Cortex of kidney (tissue), 1 donor: ENCODE measurements at places on chromosomes 3 and 15.

- no peak for DNase-seq
Measured at GRCh38 chr3:57896691-57897090, 111.5 kb upstream of the FLNB start.

- DNase-seq, result no peak
Measured at GRCh38 chr3:102092617-102093466, 243.5 kb downstream of the NFKBIZ start.

GRCh38 chr15:77531191-77532000, 101.3 kb downstream of the LINGO1 start:
- no peak for DNase-seq

- DNase-seq, result no peak
Measured at GRCh38 chr15:42704492-42704926, 32.4 kb downstream of the CDAN1 start.

DNA sequence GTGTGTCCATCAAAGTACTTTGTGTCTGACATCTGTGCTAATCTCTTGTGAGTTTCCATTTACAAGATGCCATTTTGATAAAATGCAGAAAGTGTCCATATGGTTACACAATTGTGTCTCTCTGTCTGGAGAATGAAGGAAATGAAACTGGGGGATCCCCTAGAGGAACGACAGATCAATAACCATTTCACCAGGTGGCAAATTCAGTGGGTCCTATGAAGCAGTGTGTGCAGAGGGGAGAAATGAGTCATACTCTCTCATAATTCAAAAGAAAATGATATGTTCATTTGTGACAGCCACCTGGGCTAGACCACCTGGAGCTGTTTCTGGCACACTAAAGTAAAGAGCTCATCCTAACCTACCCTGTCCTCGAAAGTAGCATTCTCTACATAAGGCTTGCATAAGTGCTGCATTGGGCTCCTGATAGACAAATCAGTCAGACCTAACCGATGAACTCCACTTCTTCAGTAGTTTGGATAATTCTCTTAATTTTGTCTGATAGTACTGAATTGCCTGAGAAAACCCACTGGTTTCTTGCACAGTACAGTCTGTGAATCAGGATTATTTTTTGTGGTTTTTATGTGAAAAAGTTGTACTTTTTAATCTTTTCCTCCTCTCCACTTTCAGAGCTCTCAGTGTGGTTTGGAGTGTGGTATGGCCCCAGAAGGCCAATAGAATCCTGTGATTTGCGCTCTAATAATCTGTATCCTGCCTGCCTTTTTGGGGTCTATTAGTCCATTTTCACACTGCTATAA, 10.3 kb upstream of the CD47 start:
- no peak for DNase-seq

DNA sequence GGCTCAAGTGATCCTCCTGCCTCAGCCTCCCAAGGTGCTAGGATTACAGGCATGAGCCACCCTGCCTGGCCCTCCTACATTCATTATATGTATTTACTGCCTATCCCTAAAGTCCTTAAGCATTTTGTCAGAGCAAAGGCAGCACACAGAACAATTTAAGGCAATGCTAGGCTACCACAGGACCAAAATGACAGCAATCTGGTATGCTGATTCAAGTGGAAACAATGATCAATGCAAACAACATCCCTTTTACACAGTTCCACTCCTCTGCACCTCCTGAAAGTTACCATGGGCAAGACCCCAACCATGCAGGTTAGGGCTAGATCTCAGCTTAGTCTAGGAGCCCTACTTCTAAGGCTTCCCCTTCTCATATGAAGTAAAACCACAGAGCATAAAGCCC, 40.3 kb downstream of the SPG11 start:
- DNase-seq, result no peak

DNA sequence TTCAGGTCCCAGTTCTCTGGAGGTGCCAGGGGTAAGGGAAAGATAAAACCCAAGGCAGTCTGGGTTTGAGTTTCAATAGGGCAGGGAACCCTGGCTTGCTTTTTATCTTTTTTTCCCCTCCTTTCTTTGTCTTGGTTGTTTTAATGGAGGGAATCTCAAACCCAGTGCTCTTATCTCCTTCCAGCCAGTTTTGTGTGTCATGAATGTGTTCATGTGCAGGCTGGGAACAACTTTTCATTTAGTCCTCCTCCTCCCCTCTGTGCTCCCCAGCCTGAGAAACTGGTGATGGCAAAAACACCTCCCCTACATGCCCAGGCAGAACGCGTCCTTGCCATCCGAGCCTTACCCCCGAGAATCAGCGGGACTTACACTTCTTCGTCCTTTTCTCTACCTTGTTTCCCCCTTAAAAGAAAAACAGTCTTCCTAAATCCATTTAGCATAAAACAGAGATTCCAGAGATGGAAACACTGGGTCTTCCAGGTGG, 10.9 kb downstream of the SEMA3G start:
- no peak for DNase-seq

GRCh38 chr3:38581774-38582173, 67.7 kb downstream of the SCN5A start:
- no peak for DNase-seq

GRCh38 chr15:80940331-80940730, 49.3 kb downstream of the MESD start:
- no peak for DNase-seq

DNA sequence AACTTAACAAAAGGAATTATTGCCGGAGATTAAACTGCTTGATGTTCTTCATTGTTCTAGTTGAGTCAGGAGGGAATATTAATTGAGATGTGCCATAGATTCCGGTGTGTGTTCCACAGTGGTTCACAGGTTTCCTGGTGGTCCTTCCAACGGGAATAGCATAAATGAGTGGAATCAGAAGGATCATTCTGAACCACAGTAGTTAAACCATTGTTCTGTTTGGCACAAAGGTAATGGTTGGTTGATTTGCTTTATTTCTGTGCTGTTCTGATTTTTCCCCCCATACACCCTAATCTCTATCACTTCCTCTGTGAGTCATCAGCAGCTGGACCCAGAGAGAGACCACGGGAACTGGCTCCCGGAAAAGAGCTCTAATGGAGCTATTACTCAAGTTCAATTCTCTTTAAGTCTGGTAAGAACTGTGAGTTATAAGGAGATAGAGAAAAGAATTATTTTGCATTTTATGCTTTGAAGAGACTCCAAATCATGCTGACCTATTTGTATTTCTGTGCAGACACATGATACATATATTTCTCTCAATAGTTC, 627.2 kb downstream of the ZIC1 start:
- DNase-seq, result no peak

DNA sequence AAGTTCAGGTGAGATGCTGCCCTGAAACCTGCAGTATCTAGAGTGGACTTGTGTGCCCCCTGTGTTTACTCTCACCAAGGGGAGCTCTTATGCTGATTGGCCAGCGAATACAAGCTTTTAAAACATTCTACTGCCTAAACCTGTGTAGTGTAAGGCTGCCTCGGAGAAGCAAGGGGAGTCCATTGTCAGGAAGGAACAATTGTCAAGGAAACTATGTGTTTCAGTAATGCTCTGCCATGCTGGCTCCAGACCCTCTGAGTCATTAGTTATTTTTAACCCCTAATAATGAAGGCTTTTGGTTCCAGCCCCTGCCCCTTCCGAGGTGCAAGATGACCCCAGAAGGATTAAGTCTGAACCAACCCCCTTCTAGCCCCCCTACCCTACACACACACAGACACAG, 66.1 kb upstream of the CHMP2B start:
- no peak for DNase-seq

GRCh38 chr3:176655404-176656094, 541.7 kb downstream of the TBL1XR1 start:
- DNase-seq, result no peak

DNA sequence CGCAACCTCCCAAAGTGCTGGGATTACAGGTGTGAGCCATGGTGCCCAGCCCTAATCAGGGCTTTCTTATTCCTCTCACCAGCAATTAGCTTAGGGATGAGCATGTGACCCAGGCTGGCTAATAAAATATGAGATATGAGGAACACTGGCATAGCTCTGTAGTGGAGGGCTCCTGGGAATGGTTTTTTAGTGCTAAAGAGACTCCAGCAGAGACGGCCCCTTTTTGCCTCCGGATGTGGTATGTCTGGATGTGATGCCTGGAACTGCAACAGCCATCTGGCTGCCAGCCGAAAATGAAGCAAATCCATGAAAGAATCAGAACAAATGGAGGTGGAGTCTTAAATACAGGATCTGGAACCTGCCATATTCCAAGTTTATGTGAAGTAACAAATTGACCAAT, 69.1 kb upstream of the MAGI1 start:
- DNase-seq, result no peak

GRCh38 chr15:71677766-71678165, 132.6 kb upstream of the NR2E3 start:
- no peak for DNase-seq

DNA sequence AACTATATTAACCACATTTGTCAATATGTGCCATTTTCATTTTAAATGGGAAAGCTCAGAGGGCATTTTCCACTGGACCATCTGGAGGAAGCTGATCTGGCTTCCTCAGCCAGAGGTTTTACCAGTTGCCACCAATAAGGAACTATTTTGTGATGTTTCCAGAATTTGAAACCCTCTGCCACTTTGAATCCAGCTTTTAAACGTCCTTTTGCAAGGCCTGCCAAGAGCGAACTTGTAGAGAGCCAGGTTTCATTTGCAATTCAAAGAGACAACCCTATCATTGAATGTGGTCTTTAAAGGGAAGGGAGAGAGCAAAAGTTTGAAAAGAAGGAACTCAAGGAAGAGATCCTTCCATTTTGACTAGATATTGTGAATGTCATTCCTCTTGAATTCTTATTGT, 123.3 kb upstream of the CHL1 start:
- no peak for DNase-seq

DNA sequence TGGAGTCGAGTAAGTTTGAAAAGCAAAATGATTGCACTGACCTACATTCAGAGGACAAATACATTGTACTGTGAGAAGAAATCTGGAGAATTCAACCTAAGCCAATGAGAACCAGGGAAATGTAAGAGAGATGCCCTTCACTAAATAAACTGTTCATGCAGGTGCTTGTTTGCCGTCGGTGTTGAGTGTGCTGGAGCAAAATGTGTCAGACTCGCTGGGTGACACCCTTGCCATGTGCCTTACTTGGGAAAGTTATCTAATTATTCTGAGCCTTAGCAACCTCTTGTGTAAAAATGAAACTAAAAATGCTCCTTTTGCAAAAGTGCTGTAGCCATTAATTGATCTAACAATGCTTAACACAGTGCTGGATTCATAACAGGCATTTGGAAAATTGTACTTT, 140.4 kb downstream of the GABRB3 start:
- DNase-seq, result no peak

GRCh38 chr15:75346796-75347221, at the start of gene NEIL1:
Gene NEIL1, plus strand, starts transcription at chr15:75347039. Its CDS starts 1,867 bp downstream, at chr15:75348906.
- DNase-seq, result no peak

DNA sequence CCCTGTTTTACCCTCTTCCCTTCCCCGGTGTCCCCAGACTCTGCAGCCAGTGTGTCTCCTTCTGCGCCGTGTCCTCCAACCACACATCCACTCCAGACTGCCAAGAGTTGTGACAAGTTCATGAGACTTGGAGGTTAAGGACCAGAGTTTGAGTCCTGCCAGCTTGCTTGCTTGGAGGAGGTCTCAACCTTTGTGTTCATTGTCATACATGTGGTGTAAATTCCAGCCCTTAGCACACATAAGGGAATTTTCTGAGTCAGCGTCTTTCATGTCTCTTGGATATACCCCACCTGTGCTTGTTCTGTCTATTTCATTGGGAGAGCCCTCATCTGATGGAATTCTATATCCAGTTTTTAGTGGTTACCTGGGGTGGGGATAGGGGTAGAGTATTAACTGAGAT, 13.3 kb downstream of the CORO2B start:
- DNase-seq, result no peak

GRCh38 chr3:191372122-191372521, 41.8 kb upstream of the UTS2B start:
- DNase-seq, result no peak

DNA sequence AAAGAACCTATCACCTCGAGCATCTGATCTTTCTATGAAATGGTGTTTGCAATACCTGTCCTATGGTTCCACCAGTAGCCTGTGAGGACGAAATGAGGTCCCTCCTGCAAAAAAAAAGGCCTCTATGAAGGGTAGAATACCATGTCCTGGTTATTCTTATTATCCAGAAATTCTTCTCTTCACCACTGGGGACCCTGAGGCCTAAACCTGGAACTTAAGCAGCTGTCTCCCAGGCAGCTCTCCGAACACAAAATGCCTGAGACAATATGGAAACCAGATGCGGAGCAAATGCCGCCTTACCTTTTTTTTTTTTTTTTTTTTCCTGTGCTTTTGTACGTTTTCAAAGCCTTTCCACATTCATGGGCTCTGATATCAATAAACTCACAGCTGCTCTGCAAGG, 62.1 kb upstream of the WNT5A start:
- no peak for DNase-seq

DNA sequence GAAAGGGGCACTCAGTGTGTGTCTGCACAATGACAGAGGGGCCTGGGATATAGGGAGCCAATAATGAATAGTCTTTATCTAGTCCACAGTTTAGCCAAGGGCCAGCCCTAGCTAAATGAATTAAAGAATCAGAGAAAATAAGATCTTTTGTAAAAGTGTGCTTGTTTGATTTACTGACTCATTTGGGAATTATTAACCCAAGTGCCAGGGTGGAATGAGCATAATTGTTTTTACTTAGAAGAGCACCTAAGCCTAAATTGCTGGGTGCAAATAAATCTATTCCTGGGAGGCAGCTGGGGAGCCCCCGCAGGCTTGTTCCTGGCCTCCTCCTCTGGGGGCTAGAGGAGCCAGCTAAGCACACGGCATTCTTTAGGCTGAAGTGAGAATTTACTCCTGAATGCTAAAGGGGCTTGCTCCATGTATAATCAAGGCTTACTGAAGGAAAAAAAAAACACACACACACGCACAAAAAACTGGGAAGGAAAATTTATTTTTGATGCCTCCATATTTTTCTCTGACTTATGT, 405.3 kb upstream of the SUCLG2 start:
- no peak for DNase-seq

GRCh38 chr15:85036716-85037115, 55.1 kb downstream of the PDE8A start:
- DNase-seq, result no peak

DNA sequence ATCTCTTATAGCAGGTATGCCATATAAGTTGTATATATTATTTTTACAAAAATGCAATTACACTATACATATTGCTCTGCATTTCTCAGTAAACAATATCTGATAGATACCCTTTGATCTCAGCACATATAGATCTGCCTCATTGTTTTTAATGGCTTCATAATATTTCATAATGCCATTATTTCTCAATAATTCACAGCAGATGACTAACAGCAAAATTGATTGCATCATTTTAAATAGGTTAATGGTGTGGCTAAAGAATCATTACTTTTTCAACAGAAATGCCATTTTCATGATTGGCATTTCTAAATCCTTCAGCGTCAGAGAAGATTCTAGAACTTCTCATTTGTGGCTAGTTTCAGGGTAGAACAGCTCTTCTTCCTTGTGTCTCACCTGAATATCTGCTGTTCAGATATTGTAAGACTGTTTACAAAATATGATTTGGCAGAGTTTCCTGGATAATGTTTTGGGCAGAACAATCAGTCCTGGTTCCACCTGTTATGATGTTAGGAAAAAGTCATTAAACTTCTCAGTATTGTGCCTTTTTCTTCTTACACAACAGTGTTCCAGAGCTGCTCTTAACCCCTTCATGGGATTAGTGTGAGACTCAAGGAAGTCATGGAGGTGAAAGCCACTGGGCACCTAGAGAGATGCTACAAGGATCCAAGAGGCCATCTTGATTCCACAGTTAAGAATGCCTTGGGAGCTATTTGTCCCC, 397.6 kb upstream of the THBS1 start:
- no peak for DNase-seq
